ENCODE measurements at places on chromosomes 4 and X.

- DNase-seq, result no peak
These were observed 44.3 kb downstream of the CASP6 start for GRCh38 chr4:109658871-109659410.

DNA sequence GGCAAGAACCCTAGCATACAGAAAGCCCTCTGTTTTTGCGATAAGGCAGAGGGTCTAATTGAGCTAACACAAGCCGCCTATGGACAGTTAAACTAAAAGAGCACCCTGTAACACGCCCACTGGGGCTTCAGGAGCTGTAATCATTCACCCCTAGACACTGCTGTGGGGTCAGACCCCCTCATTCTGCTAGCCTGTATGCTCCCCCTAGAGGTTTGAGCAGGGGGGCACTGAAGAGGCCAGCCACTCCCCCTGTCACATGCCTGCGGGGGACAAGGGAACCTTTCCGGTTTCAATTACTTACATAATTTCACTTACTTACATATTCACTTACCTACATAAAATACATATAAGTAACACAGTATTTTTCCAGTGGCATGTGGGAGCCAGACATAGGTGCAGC is 469.5 kb upstream of the FAM241A start:
- no peak for DNase-seq

DNA sequence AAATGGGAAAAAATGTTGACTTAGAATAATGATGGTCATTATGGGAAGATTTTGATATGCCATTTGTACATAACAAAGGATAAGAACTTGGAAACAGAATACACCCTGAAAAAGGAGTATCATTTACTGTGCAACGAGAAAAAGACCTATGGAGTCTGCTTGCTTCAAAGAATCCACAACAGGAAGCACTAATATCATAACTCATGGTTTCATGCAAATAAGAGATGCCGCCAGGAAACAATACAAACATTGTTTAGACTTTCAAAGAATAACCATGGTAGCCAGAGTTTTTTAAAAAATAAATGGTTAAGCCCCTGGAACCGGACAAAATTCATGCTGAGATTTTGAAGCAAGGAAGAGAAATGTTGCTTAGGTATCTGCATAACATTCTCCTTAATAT is 139.9 kb upstream of the ETNPPL start:
- no peak for DNase-seq

DNA sequence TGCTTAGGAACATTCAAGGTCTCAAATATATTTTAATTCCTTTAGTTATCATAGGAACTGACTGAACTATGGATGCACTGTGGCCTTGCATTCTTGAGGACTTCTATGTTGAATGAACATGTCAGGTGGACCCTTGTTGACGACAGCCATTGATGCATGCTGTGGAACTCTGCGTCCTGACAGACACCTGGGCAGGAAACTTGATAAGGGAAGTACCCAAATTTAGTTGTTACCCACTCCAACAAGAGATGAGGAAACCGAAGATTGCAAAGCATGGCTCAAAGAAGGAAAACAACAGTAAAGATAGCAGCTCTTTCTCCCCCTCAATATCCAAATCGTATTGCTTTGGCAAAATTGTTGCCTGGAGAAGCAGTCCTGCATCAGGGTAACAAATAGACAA is 540.0 kb upstream of the NR3C2 start:
- no peak for DNase-seq

GRCh38 chr4:2593003-2593402 is 56.6 kb downstream of the FAM193A start:
- no peak for DNase-seq

- DNase-seq, result no peak
These were observed 54.4 kb upstream of the ESX1 start for GRCh38 chrX:104309169-104309568.

DNA sequence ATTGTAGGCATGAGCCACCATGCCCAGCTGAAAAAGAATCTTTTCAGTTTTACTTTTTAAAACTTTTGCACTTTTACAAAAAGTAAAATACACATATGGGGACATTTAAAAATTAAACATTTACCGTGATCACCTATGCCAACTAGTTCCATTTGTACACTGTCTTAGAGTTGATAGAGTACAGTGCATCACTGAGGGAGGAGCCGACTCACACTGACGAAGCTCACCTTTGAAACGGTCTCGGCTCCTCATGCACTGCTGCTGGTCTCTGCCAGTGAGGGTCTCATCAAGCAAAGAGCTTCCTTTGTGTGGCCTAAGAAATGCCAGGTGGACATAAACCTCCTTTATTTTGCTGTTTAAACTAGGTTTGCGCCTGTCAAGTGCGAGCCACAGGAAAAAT is 50.0 kb downstream of the GRK4 start:
- no peak for DNase-seq

GRCh38 chrX:54413753-54414152 is 26.5 kb upstream of the TSR2 start:
- DNase-seq, result no peak

GRCh38 chr4:79065262-79065661 is 126.0 kb upstream of the PAQR3 start:
- no peak for DNase-seq

GRCh38 chr4:51851937-51852290 is 9.0 kb downstream of the DCUN1D4 start:
- DNase-seq, result no peak

DNA sequence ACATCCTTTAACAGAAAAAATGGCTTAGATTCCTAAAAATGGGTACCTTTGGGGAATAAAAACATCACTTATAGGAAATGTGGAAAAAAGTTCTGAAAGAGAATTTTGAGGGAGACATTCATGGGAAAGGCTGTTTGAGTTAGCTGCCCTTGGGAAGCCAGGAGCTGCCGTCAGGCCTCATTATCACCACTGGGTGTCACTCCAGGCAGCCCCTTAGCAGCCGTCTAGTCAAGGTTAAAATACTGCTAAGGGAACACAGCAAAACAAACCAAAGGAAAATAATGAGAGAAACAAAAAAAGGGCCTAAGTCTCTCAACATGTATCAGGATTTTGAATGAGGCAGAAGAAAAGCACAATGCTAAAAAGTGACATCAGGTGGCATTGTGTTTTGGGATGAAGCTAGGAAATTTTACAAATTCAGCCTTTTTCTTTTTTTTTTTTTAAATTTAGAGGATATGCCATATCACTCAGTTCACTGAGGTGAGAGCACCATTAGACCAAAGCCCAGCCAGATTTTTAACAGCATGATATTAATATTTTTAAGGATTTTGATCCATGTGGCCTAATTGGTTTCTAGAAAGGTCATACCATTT is 235.3 kb downstream of the GPAT3 start:
- no peak for DNase-seq

DNA sequence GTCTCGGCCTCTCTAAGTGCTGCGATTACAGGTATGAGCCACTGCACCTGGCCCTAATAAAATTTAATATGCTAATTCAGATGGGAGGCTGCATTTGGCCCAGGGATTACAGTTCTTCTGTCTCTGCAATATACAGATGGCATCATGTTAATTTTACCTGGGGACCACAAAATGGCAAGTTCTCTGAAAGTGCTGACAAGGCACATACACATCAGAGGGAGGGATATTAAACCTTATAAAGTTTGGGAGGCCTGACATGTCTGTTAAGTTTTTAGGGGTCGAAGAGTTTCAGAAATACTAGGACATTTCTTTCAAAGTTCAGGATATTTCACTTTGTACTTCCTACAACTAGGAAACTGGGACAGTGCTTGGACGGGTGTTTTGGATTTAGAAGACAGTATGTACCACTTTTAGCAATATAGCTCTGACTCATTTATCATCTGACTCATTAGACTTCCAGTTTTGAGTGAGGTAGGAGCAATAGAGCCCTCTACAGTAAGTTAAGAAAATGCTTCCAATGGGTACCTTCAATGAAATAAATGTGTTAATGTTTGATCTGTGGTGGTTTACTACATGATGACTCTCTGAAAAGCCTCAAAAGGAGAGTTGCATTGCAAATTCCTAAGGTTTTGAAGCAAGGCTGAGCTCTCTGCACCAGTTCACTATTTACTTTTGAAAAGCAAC is 981.0 kb upstream of the HS3ST1 start:
- no peak for DNase-seq

- no peak for DNase-seq
These were observed 2677.7 kb downstream of the ARAP2 start for GRCh38 chr4:33566649-33567048.

DNA sequence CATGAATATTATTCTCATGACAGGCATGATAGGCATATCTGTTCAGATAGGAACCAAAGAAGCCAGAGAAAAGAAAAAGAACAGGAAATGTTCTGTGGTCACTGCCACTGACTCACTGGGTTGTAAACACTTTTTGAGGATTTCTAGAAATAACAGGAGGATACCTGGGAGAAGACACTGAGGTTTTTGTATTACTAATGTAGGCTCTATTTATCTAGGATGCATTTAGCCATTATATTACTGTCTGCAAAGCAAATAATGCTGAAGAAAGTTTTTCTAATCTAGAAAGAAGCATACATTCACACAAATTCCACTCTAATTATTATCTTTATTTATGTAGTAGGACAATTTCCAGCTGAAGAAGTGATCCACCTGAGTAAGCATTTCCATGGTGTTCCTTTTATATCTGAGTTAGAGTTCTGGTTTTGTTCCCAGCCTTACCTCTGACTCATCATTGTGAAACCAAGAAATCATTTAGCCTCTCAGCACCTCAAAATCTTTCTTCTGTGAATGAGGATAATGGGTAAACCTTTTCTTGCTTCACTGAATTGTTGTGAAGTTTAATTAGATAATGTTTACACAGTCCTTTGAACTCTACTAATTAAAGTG is 40.2 kb upstream of the EPGN start:
- no peak for DNase-seq

- DNase-seq, result no peak
These were observed 218.7 kb downstream of the MAPK10 start for GRCh38 chr4:86141161-86141560.

GRCh38 chrX:38701073-38701472 is 100.2 kb upstream of the MID1IP1 start:
- DNase-seq, result no peak

GRCh38 chrX:134174859-134175258 is 62.1 kb upstream of the CCDC160 start:
- no peak for DNase-seq

- no peak for DNase-seq
These were observed 161.2 kb upstream of the NUDT6 start for GRCh38 chr4:123083646-123084045.

DNA sequence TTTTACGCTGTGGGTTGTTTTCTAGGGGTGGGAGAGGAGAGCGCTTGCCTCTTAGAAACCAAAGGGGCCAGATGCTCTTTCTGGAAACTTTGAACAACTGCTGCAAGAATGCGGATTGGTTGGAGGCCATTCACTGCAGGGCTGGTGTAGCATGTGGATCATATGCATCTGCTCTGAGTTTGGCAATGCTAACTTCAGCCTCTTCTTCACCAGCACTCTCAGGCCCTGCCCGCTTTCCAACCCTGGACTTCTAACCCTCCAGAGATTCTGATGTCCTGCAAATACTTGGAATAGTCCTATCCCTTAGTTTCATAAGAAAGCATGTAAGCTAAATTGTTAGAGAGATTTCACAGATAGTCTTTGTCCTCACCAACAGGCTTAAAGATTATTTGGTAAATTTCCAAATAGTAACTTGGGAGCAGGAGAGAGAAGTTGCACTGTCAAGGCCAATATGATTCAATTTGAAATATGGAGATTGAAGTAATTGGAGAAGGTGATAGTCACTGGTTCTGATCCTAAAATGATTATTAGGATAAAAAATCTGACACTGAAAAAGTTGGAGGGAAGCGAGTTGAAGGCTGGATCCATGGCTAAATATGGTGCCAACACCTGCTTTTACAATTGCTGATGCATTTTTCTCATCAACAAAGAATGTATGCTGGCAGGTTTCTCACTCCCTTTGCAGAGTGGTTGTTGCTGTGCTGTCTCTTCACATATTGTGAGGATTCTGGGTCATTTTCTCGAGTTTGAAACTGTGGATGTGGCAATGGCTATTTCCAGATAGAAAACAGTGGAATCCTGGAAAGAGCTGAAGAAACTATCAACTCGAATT is 210.4 kb downstream of the PTTG2 start:
- DNase-seq, result no peak

DNA sequence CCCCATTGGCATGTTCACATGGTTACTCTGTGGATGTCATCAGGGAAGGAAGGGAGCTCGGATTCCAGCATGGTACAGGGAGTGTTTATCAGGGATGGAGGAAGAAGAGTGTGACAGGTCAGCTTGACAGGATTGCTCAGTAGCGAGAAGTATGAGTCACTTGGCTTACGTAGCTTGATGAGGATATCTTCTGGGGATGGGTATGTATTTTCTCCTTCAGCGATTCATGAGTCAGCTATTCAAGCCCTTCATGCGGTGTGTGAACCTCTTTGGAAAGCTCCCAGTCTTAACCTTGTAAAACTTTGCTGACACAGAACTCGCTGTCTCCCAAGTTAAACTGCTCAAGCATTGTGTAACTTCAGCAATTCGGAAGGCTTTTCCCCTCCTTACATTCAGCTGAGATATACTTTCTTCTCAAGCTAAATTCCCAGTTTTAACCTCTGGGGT is 275.4 kb downstream of the ARHGAP10 start:
- DNase-seq, result no peak

GRCh38 chr4:55904576-55904975 is 44.2 kb upstream of the CEP135 start:
- no peak for DNase-seq

GRCh38 chr4:14008494-14008893 is 381.0 kb upstream of the BOD1L1 start:
- no peak for DNase-seq

GRCh38 chr4:54185044-54185780 is 43.9 kb upstream of the PDGFRA start:
- DNase-seq, result no peak

- no peak for DNase-seq
These were observed 24.9 kb upstream of the SEC24B start for GRCh38 chr4:109408711-109409110.

DNA sequence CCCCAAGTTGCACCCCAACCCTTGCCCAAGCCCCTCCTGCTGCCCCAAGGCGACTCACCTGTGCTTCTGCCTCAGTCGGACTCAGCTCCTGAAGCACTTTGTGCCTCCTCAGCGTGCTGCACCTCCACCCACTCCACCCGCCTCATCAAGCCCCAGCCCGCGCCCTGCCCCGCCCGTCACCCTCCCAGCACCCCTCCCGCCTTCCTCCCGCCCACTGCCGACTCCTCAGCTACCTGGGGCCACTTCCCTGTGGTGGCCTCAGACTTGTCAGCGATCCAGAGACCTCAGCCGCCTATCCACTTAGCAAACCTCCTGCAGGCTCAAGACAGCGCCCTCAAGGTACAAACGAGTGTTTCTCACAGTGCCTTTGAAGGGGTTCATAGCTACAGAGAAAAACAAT is 19.6 kb upstream of the IQCM start:
- DNase-seq, result no peak

- DNase-seq, result no peak
These were observed 15.6 kb downstream of the RUFY3 start for GRCh38 chr4:70737409-70737808.

- no peak for DNase-seq
These were observed 274.5 kb upstream of the NOCT start for GRCh38 chr4:138740816-138741745.
